ENCODE measurements at places on chromosomes 2 and 18.

GRCh38 chr2:25618676-25619075 lies 54.7 kb downstream of the DTNB start:
- peak; percentile 91 for DNase-seq

DNA sequence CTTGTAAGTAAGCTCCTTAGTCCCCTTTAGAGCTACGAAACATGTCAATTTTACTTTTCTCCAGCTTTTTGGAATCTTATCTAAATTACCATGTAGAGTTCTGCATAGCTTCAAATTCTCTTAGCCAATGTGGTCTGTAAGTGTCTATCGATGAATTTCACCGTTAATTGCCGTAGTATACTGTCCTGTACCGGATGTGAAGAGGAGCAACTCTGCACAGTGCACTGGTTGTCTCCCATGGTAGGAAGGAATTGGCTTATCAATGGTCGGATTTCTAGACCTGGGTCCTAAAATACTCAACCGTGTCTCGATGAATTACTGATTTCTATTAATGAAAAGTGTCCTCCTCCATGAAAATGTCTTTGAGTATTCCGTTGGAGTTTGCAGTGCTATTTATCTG lies 1.9 kb downstream of the NOP58 start:
- peak; percentile 18 for DNase-seq

DNA sequence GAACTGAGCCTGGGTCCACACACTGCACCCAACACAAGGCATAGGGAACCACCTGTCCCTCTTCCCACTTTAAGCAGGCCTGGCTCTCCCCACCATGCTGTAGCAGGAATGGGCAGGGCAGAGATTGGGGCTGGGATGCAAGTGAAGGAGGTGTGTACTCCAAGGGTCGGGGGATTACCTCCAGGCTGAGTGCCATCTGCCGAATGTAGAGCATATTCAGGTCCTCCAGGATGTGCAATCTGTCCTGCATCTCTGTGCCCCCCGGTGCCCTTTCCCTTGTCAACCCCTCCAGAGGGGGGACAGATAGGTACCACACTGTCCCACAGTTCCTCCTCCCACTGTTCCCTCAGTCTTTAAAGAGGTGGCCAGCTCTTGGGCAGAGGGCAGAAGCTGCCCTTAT lies 2.4 kb downstream of the RTKN start:
- DNase-seq: no peak

- DNase-seq: no peak
Observed at GRCh38 chr2:179255129-179255528, 9.5 kb downstream of the SESTD1 start.

GRCh38 chr2:222792001-222792611 lies 68.7 kb upstream of the ACSL3 start:
- no peak for DNase-seq

GRCh38 chr2:20877960-20878359 lies 55.1 kb upstream of the LDAH start:
- DNase-seq: no peak

GRCh38 chr2:119263656-119264055 lies 40.0 kb downstream of the STEAP3 start:
- DNase-seq: no peak

GRCh38 chr2:1590596-1591460 lies 153.5 kb downstream of the PXDN start:
- DNase-seq: no peak

GRCh38 chr18:47420130-47420529 lies 168.7 kb upstream of the SKOR2 start:
- no peak for DNase-seq

DNA sequence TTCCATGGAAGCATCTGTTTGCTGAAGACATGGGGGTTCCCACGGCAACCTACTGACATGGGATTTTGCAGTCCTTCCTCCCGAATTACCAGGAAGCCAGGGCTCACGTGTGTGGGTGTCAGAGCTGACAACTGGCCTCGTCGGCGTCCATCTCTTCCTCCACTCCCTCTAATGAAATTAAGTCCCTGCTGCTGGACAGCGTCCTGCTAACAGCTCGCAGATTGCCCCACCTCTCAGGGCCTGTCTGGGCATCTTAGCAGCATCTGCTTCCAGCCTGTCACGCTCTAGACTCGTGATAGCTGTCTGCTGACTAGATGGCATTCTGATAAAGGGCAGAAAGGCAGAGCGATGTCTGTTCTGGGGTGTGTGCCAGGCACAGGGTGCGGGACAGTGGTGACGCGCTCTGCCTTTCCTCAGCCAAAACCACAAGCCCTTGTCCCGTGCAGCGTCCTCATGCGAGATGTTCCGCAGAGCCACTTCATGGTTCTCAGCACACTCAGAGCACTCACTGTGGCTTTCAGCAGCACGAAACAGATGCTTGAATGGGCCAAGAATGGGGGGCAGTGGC lies 161.1 kb downstream of the ARL4C start:
- DNase-seq: peak; percentile 83

DNA sequence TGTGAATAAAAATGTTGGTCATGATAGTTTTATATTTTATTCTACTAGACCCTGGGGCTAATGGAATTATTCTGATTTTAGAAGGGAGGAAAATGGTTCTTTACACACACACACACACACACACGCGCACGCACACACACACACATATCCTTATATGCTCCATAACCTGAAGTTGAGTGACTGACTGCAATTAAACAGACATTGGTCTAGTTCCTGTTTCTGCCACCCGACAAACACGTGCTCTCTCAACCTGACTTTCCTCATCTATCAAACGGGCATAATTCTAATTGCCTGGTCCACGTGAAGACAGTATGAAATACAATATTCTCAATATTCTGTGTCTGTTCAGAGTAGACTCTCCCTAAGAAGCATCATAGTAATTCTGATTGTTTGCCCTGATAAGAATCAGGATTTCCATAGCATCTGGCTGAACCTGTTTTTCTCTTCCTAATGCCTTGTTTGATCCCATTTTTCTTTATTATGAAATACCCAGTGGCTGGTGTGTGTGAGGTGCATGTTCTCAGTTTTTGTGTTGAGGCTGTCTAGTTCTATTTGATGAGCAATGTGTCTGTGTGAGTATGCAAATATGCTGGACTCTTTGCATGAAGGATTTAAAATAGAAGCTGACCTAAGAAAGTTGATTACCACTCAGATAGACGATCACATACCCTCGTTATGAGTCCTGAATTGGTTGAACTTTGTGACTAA lies 51.0 kb downstream of the SETBP1 start:
- peak; percentile 93 for DNase-seq

DNA sequence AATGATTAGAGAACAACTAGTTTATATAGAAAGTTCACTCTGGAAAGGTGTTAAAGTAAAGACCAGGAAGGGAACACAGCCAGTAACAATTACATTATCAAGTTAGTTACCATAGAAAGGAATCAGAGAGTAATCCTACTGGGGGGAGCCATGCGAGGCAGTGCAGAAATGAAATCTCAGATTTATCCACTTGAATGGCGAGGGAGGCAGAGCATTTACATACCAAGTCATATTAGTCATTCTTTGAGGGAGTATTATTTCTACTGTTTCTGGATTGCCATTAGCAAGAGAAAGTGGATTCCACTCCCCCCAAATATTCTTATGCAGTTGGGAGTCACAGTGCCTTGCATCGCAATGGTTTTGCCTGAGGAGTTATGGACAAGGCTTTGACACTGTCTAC lies 472.7 kb upstream of the TRIB2 start:
- DNase-seq: peak; percentile 4

GRCh38 chr2:134426721-134427120 lies 172.8 kb downstream of the MGAT5 start:
- DNase-seq: no peak

DNA sequence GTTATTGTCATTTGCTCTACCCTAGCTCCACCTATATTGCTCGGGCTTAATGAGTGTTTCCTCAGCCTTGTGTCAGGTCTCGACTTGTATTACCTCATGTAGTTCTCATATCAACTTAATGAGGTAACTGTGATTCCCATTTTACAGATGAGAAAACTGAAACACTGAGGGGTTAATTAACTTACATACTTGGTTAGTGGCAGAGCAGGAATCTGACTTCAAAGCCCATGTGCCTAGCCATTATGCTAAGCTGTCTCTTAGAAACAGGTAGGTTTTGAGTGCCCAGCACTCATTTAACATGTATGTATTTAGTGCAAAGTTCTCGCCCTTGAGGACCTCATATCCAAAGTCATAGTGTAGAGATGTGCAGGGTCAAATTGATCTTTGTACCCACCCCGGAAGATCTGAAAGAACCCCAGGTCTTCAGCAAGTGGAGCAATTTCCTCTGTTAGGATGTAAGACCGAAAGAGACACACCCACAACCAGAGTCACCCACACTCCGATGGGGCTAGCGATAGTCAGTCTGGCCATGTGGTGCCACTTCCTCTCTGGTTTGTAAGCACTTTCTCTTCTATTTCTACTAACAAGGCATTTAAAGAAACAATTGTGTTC lies 121.0 kb upstream of the SLC39A10 start:
- no peak for DNase-seq

- no peak for DNase-seq
Observed at GRCh38 chr2:3639653-3640052, 18.3 kb upstream of the ALLC start.

GRCh38 chr2:88813612-88814011 lies 122.1 kb downstream of the RPIA start:
- peak; percentile 36 for DNase-seq

- no peak for DNase-seq
Observed at GRCh38 chr2:152019732-152020131, 79.1 kb downstream of the CACNB4 start.

GRCh38 chr2:22942441-22942840 lies 442.5 kb upstream of the KLHL29 start:
- DNase-seq: no peak

DNA sequence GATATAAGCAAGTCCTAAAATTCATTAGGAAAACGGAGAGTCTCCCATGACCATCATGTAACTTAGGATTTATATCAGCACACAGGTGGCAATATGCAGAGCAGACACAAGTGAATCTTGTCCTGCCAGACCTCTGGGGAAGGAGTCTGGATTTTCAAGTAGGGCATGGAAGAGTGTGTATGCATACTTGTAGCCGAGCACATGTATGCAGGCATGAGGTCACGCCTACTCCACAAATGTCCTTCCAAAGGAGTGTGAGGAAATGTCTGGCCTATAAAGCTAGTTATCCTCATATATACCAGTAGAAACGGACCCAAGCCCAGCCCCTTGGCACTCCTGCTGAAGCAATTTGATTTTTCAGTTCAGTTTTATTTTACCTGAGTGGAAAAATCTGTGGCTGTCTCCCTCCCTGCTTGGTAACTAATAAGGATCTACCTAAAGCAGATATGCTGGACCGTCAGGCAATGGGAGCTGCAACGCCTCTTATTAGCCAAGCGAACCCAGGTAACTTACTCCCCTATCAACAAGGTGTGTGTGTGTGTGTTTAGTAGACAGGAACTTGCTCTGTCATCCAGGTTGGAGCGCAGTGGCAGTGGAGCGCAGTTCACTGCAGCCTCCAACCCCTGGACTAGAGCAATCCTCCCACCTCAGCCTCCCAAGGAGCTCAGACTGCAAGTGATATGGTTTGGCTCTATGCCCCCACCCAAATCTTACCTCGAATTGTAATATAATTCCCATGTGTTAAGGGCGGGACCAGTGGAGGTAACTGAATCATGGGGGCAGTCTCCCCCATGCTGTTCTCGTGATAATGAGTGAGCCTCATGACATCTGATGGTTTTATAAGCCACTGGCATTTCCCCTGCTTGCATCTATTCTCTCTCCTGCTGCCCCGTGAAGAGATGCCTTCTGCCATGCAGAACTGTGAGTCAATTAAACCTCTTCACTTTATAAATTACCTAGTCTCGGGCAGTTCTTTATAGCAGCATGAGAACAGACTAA lies 2.8 kb downstream of the STAT1 start:
- DNase-seq: no peak

DNA sequence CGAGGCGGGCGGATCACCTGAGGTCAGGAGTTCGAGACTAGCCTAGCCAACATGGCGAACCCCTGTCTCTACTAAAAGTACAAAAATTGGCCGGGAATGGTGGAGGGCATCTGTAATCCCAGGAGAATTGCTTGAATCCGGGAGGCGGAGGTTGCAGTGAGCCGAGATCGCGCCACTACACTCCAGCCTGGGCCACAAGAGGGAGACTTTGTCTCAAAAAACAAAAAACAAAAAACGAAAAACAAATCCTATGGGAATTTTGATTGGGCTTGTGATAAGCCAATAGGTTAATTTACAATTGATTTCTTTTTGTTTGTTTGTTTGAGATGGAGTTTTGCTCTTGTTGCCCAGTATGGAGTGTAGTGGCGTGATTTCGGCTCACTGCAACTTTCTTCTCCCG lies 24.2 kb upstream of the TOGARAM2 start:
- no peak for DNase-seq

GRCh38 chr2:33488715-33489540 lies 12.5 kb downstream of the RASGRP3 start:
- no peak for DNase-seq

DNA sequence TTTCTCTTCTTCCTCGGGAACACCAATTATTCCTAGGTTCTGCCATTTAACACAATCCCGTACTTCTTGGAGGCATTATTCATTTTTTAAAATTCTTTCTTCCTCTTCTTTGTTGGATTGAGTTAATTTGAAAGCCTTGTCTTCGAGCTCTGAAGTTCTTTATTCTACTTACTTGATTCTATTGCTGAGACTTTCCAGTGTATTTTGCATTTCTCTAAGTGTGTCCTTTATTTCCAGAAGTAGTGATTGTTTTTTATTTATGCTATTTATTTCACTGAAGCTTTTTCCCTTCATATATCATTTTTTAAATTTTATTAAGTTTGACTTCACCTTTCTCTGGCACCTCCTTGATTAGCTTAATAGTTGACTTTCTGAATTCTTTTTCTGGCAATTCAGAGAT lies 13.6 kb upstream of the UPP2 start:
- DNase-seq: no peak

GRCh38 chr18:54612237-54612636 lies 21.2 kb downstream of the DYNAP start:
- peak; percentile 92 for DNase-seq

GRCh38 chr2:128734521-128735295 lies 416.0 kb upstream of the HS6ST1 start:
- no peak for DNase-seq

GRCh38 chr2:19899985-19900930 lies 1.5 kb downstream of the TTC32 start:
- peak; percentile 37 for DNase-seq

GRCh38 chr18:39713961-39714360 lies 2148.4 kb upstream of the CELF4 start:
- no peak for DNase-seq

DNA sequence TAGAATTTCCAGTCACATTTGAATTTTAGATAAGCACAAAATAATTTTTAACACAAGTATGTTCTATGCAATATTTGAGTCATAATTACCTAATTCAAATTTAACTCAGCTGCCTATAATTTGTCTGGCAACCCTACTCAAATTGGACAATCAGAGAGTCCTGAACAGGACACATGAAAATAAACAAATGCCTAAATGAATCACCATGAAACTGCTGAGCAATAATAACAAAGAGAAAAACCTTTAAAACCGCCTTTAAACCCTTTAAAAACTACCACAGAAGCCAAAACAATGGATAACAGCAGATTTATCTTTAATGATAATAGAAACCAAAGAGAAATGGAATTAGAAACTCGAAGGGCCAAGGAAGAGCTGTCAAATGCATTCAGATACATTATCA lies 39.5 kb downstream of the ARL4C start:
- no peak for DNase-seq

- DNase-seq: no peak
Observed at GRCh38 chr2:88176352-88176984, 6.3 kb downstream of the THNSL2 start.

Measured in epithelial cell of esophagus (primary cell).